IMR-90 (cell line): ENCODE measurements at places on chromosomes 4 and X. TPM values are rescaled to one million over a fixed set of nuclear protein-coding genes. Genes with fewer than 3 reads are reported as not detected.

Gene TSPAN7
- polyA plus RNA-seq, result not detected in 2 replicates

Gene GBA3
- polyA plus RNA-seq, result not detected in 2 replicates

Gene FHL1
- polyA plus RNA-seq, result 57.3 and 72.9 TPM in 2 replicates

Gene RHOH
- polyA plus RNA-seq, result not detected in 2 replicates

Gene ZIC3
- not detected in 2 replicates for polyA plus RNA-seq

Gene GPR82
- not detected in 2 replicates for polyA plus RNA-seq

Gene CT45A9
- polyA plus RNA-seq, result not detected in 2 replicates

Gene RASGEF1B
- 0.09 TPM in 2 replicates for polyA plus RNA-seq

Gene PPEF2
- polyA plus RNA-seq, result not detected in 2 replicates

Gene UGT8
- polyA plus RNA-seq, result not detected in 2 replicates

Gene RRH
- polyA plus RNA-seq, result 0.05 and 0.11 TPM in 2 replicates

Gene UGT2A1
- not detected in 2 replicates for polyA plus RNA-seq

Gene DMP1
- not detected in 2 replicates for polyA plus RNA-seq

DNA sequence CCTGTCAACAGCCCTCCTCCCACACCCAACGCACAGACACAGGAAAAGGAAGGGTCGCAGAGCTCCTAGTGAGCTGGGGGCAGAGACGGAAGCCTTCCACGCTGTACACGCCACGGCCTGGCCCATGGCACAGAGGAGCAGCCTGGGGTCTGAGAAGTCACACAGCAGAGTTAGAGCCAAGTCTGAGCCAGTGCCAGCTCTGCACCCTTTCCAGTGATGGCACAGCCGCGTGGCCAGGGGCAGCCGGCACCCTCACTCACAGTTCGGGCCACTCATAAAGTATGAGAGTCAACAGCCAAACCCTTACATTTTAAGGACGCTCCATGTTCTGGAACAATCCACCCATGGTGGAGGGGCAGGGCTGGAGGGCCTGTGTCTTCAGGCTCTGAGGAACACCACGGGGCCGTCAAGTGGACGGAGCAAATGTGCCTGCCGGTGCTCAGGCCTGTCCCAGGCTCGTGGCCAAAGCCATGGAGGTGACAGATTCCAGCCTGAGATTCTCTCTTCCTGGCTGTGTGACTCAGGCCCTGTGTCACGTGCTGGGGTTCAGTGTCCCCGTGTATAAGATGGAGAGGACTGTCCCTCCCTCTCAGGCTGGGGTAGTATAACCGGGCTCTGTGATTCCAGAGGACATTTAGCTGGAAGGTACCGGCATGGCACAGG, 91.2 kb downstream of the ABLIM2 start:
- DNase-seq, result no peak

- DNase-seq, result no peak
Measured at GRCh38 chrX:12234534-12235329, 96.5 kb downstream of the FRMPD4 start.

DNA sequence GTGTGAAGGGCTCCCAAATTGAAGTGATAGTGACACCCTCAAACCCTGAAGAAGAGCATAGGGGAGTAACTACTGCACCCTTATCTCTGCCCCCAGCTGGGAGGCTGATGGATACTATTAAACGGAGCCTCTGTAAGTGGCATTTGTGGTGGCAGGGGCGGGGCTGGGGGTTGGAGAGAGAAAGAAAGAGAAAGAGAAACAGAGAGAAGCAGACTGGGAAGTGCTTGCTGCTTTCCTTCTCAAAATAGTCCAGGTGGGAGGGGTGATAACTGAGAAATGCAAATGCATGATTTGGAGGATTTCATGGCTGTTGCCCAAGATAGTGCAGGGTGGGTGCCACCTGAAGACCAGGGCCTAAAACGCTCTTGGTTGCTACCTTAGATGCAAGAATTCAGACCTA, 253.5 kb upstream of the GATB start:
- DNase-seq, result no peak

DNA sequence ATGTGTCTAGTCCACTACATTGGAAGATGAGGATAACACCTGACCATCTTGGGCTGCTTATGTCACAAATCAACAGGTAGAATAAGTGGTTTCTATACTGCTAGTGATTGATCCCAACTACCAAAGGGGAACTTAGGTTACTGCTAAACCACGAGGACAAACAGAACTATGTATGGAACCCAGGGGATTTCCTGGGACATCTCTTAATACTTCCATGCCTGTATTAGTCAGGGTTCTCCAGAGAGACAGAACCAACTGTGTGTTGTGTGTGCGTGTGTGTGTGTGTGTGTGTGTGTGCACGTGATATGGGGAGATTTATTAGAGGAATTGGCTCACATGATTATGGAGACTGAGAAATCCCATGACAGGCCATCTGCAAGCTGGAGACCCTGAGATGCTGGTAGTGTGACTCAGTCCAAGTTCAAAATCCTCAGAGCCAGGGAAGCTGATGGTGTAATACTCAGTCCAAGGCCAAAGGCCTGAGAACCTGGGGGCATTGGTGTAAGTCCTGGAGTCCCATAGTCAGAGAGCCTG, 16.2 kb upstream of the AFF1 start:
- peak; percentile 86 for DNase-seq

DNA sequence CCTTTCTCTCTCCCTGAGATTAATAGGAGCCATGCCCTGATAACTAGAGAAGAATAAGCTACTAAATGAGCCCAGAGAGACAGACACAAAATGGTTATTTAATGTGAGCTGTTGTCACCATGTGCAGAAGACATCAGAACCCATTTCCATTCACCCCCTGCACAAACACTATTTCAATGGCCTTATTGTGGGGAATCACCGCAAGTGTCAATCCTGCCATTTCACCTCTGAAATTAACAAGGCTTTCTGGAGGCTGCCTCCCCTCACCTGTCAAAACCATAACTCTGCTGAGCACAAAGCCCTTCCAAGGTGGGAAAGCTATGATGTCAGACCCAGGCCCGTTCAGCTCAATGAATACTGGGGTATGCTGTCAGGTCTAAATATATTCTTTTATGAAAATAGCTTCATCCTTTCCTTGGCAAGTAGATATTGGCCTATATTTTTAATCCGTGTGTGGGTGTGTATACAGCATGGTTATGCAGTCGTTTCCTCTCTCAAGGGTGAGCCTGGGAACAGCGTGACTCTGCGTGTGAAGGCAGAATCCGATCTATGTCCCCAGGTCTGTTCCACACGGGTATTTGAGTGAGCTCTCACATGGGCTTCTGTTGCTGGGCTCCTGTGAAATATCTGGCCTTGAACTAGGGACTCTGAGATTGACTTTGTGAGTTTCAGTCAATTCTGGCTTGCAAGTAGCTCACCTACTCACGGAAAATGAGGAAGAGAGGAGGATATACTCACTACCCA, 266.3 kb downstream of the FBXW7 start:
- no peak for DNase-seq

DNA sequence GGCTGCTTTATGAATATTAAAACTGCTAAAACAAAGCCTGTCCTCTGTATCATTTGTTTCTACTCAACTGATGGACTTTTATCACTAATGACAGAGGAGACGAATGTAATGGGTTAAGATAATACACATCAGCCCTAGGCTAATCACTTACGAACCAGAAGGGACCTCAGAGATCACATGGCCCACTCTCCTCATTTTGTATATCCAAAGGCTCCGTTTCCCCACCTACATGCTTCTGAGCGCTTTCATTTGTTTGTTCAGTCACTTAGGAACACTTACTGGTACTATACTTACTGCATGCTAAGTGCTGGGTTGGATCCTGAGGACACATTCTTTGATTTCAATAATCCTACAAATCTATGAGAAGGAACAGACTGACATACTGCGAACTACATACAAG, 169.3 kb downstream of the CEP135 start:
- no peak for DNase-seq

DNA sequence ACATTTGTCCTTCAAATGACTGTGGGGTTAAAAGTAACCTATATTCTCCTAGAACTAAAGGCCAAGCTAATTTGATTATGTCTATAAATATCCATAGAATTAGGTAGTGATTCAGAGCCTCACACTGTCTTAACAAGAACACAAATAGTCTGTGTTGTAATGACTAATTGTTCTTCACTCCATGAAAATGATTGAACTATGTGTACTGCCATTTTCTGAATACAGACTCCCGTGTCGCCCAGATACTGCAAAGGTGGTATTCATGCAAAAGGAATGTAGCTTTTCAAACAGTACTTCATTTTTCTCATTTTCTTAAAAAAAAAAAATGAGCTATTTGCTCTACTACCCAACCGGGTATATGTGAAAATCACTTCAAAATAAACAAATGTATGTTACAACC, 11.3 kb upstream of the PHKA2 start:
- peak; percentile 61 for DNase-seq

- DNase-seq, result peak; percentile 50
Measured at GRCh38 chrX:75181721-75182120, 25.6 kb upstream of the ABCB7 start.

DNA sequence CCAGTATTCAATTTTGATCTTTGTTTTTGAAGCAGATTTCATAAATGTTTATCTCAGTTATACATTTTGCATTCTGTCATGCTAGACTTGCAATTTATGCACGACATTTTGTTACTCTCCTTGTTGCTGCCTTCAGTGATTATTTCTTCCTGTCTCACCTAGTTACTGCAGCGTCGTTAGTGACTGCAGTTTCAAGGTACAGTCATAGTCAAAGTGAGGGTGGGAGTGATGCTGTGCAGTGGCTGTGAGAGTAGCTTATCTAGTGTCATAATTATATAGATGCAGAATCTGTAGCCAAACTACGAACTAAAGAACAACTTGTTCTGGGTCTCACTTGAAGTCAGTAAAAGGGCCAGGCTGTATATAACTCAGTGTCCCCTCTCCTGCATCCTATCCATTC, 69.8 kb downstream of the GPR101 start:
- no peak for DNase-seq

GRCh38 chrX:48083706-48084105, 12.3 kb upstream of the ZNF630 start:
- no peak for DNase-seq

DNA sequence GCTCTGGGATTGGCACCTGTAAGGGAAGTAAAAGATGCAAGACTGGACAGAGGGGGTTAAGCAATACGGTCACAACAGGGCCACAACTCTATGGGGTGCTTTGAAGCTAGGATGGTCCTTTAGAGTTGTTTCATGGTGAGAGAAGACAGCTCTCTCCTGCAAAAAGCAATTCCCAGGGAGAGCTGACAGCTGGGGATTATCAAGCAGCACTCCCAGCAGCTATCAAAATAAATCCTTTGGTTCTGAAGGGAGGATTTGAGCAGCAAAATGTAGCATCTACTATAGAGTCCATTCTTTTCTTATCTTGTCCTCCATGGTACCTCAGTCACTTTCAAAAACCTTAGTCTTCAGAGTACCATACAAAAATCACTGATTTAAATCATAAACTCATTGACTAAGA, 35.1 kb upstream of the AP1AR start:
- peak; percentile 6 for DNase-seq

GRCh38 chr4:3296651-3297050, 3.8 kb downstream of the RGS12 start:
- no peak for DNase-seq

- no peak for DNase-seq
Measured at GRCh38 chrX:74593593-74593992, 20.8 kb downstream of the RLIM start.

- DNase-seq, result no peak
Measured at GRCh38 chrX:134776850-134777370, 118.6 kb upstream of the PLAC1 start.

DNA sequence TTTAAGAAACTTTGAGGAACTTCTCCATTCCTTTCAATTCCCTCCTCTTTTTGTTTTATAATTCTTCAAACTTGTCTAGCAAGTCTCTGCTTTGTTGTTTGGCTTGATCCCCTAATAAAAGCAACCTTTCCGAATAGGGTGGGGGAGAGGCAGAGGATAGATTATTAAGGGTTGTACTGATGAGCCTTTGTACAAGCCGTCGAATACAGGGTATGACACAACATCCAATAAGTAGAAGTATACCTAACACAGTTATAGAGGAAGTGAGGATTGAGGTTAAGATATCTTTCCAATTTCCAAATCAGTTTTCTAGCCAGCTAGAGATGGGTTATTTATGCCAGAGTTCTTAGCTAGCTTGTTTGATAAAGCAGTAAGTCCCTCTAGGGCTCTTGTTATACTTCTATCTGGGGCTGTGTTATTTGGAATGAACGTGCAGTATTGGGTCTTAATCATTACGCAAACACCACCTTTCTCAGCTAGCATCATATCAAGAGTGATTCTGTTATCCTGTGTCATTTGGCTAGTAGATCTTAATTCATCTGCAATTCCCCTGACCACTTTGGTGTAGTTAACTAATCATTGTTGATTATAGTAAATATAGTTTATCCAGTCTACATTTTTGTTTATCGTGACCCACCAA, 18.5 kb downstream of the METAP1 start:
- DNase-seq, result no peak

- no peak for DNase-seq
Measured at GRCh38 chr4:146776691-146777090, 138.0 kb downstream of the POU4F2 start.

- DNase-seq, result no peak
Measured at GRCh38 chrX:32825009-32825408, 386.3 kb downstream of the DMD start.

DNA sequence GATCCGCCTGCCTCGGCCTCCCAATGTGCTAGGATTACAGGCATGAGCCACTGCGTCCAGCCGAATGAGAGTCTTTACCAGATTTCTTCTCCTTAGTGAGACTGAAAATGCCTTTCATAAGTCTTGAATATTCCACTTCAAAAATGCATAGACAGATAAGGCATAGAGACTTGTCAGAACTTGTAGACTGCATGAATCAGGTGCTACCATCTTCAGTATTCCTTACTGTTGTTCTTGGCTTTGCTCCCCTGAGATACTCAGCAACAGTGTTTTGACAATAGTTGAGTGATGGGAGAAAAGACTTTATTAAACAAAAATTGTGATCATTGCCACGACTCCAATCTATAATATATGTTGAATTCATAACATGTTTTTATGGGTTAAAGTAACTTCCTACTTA, 11.0 kb downstream of the TKTL2 start:
- no peak for DNase-seq

GRCh38 chrX:148713981-148714380, 213.6 kb downstream of the AFF2 start:
- no peak for DNase-seq

DNA sequence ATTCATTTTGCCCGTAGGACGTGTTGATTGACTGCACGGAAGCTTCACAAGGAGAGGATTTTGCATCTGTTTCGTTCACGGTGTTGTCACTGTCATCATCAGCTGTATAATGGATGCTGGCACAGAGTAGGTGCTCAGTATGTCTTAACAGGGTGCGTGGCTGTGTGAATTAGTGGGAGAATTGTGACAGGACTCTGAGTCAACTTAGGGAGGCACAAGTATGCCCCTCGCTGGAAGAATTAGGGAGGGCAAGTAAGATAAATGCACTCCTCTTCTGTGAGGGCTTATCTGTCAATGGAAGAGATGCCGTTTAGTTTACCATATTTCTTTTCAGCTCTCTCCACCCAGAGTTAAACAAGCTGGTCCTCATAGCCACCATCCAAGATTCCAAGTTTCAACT, 107.2 kb downstream of the TRIML1 start:
- DNase-seq, result peak; percentile 25

GRCh38 chr4:155539746-155540145, 126.9 kb upstream of the GUCY1A1 start:
- DNase-seq, result peak; percentile 55

GRCh38 chr4:129900430-129900953, 804.5 kb downstream of the C4orf33 start:
- DNase-seq, result no peak

- DNase-seq, result no peak
Measured at GRCh38 chrX:13940671-13941070, 89.0 kb downstream of the GEMIN8 start.
